ENCODE measurements at places on chromosomes 12 and 14. TPM values are rescaled to one million over a fixed set of nuclear protein-coding genes. Genes with fewer than 3 reads are reported as not detected.

GRCh38 chr12:116365606-116366455 is 88.3 kb upstream of the MED13L start:
- peaks cover 6% of the 10 kb centered on the region for H3K4me1 ChIP-seq
- H3K4me3 ChIP-seq = no peak overlapping the region
- H3K36me3 ChIP-seq = no peaks in the 10 kb centered on the region
- H3K27me3 ChIP-seq = no peaks in the 10 kb centered on the region

- no peak for DNase-seq
- no peak overlapping the region for H3K4me3 ChIP-seq
- H3K27ac ChIP-seq = no peak overlapping the region
- H3K4me1 ChIP-seq = peaks cover 2% of the 10 kb centered on the region
- H3K36me3 ChIP-seq = no peaks in the 10 kb centered on the region
These were observed 13.7 kb downstream of the NID2 start for GRCh38 chr14:52055167-52055566.

- H3K4me1 ChIP-seq = peaks cover 41% of the 10 kb centered on the region
- H3K27me3 ChIP-seq = no peaks in the 10 kb centered on the region
- H3K4me3 ChIP-seq = peak within 1 kb of the TSS; percentile 97
- no peaks in the 10 kb centered on the region for H3K36me3 ChIP-seq
- peak within 1 kb of the TSS; percentile 93 for H3K27ac ChIP-seq
These were observed at the start of gene ATXN2 for GRCh38 chr12:111598637-111599452. Gene ATXN2 (minus strand): TSS chr12:111599315. CDS start chr12:111599034, 281 bp downstream.

- peak overlapping the region; percentile 7 for H3K27ac ChIP-seq
- peak overlapping the region; percentile 26 for H3K4me3 ChIP-seq
- no peaks in the 10 kb centered on the region for H3K36me3 ChIP-seq
These were observed 156.3 kb upstream of the PZP start for GRCh38 chr12:9364224-9365176.

DNA sequence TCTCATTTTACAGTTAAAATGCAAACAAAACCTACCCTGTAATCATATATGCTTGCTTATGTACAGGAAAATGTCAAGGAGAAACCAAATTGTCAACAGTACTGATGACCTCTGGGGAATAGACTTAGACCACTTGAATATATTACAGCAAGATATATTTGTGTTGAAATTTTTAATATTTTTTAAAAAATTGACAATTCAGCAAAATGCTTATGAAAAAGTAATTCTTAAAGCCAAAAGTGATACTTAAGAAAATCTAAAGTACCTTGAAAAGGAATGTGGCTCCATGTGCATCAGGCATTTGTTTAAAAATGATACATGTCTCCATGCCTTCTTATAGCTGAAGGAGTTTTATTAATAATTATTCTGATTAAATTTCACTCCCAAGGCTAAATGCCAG is 49.2 kb downstream of the PTPN21 start:
- no peak overlapping the region for H3K27ac ChIP-seq
- H3K27me3 ChIP-seq = peaks cover 25% of the 10 kb centered on the region
- H3K4me3 ChIP-seq = no peak overlapping the region
- no peaks in the 10 kb centered on the region for H3K4me1 ChIP-seq
- no peaks in the 10 kb centered on the region for H3K36me3 ChIP-seq

DNA sequence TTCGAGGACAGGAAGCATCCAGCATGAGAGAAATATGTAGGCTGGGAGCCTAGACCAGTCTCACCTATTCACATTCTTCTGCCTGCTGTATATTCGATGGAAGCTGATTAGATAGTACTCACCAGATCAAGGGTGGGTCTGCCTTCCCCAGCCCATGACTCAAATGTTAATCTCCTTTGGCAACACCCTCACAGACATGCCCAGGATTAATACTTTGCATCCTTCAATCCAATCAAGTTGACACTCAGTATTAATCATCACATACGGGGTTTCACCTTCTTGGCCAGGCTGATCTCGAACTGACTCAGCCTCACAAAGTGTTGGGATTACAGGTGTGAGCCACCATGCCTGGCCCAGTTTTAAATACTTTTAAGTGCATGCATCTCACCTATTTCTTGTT is 30.5 kb upstream of the SLC10A1 start:
- no peaks in the 10 kb centered on the region for H3K27me3 ChIP-seq
- H3K4me1 ChIP-seq = no peaks in the 10 kb centered on the region
- no peak for DNase-seq
- no peak overlapping the region for H3K4me3 ChIP-seq
- no peak overlapping the region for H3K27ac ChIP-seq

- H3K27ac ChIP-seq = no peak overlapping the region
- peaks cover 5% of the 10 kb centered on the region for H3K27me3 ChIP-seq
- H3K4me3 ChIP-seq = no peak overlapping the region
- no peaks in the 10 kb centered on the region for H3K4me1 ChIP-seq
These were observed 48.1 kb downstream of the EPS8 start for GRCh38 chr12:15741082-15741481.

- no peaks in the 10 kb centered on the region for H3K36me3 ChIP-seq
- no peaks in the 10 kb centered on the region for H3K4me1 ChIP-seq
- no peak for DNase-seq
- H3K27me3 ChIP-seq = peaks cover under 1% of the 10 kb centered on the region
These were observed 55.8 kb upstream of the LIMA1 start for GRCh38 chr12:50338920-50339645.

The SLC5A8 gene
- total RNA-seq = not detected

DNA sequence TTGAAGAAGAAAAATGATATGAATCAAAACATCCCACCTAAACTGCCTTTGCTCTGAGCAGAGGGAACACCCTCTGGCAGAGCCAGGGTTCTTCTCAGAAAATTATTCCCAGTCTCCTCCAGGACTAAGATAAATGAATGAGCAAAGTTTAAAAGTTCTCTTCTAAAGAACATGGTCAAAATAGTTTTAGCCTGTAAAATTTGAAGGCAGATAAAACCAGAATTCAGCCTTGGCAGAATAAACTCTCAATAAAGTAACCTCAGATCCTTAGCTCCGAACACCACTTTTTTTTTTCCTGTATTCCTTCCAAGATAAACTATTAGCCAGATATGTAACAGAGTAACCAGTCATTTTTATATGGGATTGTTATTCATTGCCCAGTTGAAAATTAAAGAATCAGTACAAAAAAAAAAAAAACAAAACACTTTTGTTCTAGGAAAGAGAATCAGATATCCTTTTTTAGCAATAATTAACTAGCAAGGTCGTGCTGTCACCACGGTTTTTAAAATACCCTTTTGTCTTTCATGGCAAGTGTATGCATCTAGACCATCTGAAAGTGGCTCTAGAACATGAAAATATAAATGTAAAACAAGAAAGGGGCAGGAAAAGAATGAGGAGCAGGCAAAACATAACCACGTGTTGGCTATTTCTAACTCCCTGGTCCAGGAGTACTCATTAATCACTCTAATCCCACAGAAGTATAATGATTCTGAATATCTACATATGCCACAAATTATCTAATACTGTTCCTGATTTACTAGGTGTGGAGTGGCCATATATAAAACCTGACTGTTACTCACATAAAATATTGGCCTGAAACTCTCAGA is 60.8 kb downstream of the CAPZA3 start:
- no peaks in the 10 kb centered on the region for H3K27me3 ChIP-seq
- no peak for DNase-seq
- H3K4me1 ChIP-seq = no peaks in the 10 kb centered on the region
- H3K36me3 ChIP-seq = no peaks in the 10 kb centered on the region

The KIF26A gene
- 0.10 TPM for total RNA-seq

DNA sequence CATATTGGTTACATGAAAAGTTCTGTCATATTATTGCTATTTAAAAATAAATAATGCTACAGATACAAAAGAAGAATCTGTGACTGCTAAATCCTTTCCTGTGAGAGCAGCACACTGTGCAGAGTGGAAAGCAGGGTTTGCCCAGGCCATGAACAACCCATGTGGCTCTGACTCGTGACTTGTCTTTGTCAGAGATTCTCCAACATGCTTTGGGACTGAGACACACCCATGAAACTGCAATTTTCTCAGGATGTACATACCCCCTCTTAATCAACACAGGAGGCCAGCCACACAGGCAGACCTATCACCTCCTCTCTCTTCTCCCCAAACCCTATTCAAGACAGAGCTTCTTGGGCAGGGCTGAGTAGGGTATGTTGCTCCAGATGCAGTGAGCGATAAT is 96.8 kb upstream of the NTF3 start:
- H3K4me1 ChIP-seq = no peaks in the 10 kb centered on the region
- no peak overlapping the region for H3K4me3 ChIP-seq
- no peak overlapping the region for H3K27ac ChIP-seq

DNA sequence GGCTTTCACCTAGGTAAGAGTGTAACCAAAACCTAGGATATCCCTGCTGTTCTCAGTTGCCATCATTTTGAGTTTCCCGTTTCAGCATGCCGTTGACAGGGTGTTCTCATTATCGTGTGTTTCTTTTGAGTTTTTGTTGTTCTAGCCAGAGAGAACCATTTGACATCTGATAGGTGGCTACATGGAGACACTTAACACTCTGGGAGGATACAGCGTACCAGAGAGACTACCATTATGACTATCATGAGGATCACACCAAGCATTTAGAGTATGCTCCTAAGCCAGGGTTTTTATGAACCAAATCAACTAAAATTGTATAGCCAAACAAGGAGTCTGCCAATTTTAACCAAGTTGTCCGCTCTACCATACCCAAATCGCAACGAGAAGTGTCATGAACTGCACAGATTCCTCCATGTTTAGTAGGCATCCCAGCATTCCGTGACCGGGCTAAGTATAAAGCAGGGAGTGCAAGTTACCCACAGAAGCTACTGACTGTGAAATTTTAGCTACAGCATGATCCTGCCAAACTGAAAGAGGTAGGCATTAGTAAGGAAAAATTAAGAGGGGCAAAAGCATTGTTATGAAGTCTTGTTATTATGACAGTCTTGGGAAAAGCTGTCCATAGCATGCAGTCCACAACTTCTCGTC is 48.8 kb downstream of the MARK3 start:
- peaks cover 43% of the 10 kb centered on the region for H3K4me1 ChIP-seq
- H3K27ac ChIP-seq = no peak overlapping the region
- H3K27me3 ChIP-seq = no peaks in the 10 kb centered on the region
- no peak overlapping the region for H3K4me3 ChIP-seq
- peaks cover 43% of the 10 kb centered on the region for H3K36me3 ChIP-seq
- DNase-seq = no peak

The CRACR2A gene
- total RNA-seq = 25.3 TPM

GRCh38 chr12:47841910-47842309 is 22.2 kb upstream of the HDAC7 start:
- no peak overlapping the region for H3K27ac ChIP-seq
- H3K27me3 ChIP-seq = peaks cover 4% of the 10 kb centered on the region
- H3K36me3 ChIP-seq = no peaks in the 10 kb centered on the region
- no peak for DNase-seq
- no peak overlapping the region for H3K4me3 ChIP-seq

GRCh38 chr14:66111891-66112290 is 374.3 kb upstream of the CCDC196 start:
- H3K27me3 ChIP-seq = peaks cover 2% of the 10 kb centered on the region
- no peak overlapping the region for H3K4me3 ChIP-seq
- no peak overlapping the region for H3K27ac ChIP-seq
- no peak for DNase-seq
- H3K4me1 ChIP-seq = no peaks in the 10 kb centered on the region

DNA sequence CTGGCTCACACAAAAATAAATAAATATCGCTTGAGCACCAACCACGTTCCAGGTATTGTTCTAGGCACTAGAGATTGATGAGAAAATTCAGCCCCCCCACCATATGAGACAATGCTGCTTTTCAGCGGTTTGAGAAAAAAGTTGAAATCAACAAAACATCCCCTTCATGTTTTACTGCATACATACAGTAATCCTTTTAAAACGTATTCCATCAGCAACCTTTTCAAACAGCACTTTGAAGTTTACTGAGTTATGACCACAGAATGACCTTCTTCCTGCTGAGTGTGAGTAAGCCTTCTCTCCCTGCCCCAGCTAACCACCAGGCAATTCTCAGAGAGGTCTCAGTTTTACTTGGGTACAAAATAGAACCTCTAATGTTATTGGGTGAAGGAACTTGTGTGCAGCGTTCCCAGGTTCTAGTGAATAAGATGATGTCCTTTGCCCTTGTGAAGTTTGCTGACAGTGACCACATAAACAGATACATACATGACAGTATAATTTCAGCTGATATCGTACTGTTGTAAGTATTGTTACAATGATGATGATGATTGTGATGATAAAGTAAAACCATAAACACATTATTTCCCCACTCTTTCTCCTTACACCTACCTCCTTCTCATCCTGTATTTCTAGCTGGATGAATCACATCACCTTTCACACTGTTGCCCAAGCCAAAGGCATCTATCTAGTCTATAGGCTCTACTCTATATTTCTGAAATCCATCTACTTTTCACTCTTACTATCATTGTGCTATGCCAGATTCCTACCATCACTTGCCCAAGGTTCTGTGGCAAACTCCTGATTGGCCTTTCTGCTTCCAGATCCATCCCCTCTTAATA is 124.4 kb upstream of the KRR1 start:
- no peak for DNase-seq
- H3K4me1 ChIP-seq = no peaks in the 10 kb centered on the region
- no peak overlapping the region for H3K27ac ChIP-seq
- no peak overlapping the region for H3K4me3 ChIP-seq
- no peaks in the 10 kb centered on the region for H3K27me3 ChIP-seq

DNA sequence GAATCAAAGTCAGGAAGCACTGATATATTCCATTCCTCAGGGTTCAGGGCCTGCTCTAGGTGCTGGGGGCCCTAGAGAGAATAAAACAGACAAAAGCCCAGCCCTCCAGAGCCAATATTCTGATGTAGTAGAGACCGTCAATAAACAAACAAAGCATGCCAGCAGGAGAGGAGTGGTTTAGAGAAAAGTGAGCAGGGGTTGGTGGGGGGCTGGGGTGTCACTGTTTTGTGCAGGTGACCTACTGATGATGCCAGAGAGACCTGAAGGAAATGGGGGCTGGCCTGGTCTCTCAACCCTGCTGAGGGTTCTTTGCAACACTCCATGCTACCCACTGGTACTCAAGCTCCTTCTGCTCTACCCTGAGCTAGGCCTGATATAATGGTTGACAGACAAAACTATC is 26.5 kb downstream of the IL26 start:
- H3K4me1 ChIP-seq = peaks cover 33% of the 10 kb centered on the region
- no peak overlapping the region for H3K27ac ChIP-seq
- no peak overlapping the region for H3K4me3 ChIP-seq
- no peaks in the 10 kb centered on the region for H3K27me3 ChIP-seq

The RNFT2 gene
- total RNA-seq = 6.8 TPM
